ENCODE measurements at places on chromosomes 11 and 22. TPM values are rescaled to one million over a fixed set of nuclear protein-coding genes. Genes with fewer than 3 reads are reported as not detected.

The RIBC2 gene
- 6.7 TPM for total RNA-seq

The QSER1 gene
- total RNA-seq = 25.3 TPM

- no peak for DNase-seq
These were observed 29.6 kb downstream of the PAK1 start for GRCh38 chr11:77444261-77444660.

DNA sequence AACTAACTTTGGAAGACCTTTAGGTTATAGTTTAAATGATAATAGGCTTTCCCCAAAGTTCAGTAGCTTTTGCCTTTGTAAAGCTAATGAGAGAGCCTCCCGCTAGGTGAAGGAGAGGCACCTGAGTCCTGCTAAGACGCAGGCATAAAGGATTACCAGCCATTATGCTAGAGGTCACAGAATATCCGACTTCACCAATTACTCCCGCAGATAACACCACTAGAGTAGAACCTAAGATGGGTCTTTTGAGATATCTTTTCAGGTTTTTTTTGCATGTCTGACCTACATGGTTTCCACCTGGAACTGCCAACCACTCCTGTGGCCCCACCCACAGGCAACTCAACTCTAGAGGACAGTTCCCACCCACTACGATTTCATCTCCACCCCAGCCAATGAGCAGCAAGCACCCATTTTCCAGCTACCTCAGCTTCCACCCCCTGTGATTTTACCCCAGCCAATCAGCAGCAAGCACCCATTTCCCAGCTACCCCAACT lies 314.3 kb downstream of the BRD1 start:
- DNase-seq = no peak

GRCh38 chr22:32444068-32444467 lies 20.2 kb downstream of the BPIFC start:
- DNase-seq = no peak

DNA sequence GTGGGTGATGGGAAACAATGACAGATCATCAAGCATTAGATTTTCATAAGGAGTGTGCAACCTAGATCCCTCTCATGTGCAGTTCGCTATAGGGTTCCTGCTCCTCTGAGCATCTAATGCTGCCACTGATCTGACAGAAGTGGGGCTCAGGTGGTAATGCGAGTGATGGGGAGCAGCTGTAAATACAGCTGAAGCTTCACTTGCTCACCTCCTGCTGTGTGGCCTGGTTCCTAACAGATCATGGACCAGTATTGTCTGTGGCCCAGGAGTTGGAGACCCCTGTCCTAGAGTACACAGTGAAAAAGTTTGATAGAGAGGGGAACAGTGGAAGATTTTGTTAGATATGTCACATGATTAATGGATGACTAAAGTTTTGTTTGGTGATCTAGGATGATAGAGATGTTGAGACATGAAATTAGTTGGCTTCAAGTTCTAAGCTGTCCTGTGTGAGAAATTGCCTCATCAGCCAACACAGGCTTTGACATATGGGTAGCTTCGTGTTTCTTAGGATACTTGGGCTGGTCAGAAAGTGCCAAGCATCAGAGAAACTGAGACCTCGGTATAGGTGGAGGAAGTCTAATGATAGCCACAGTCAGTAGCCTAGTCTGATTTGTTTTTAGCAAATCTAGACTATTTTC lies 47.4 kb downstream of the ARHGEF12 start:
- DNase-seq = no peak

All from colonic mucosa (tissue), 4 donors.